ENCODE measurements at places on chromosomes 6 and 20. TPM values are rescaled to one million over a fixed set of nuclear protein-coding genes. Genes with fewer than 3 reads are reported as not detected.

- DNase-seq: no peak
These were observed 21.2 kb upstream of the HLA-DQA1 start for GRCh38 chr6:32615885-32616532.

GRCh38 chr6:84764332-84765049 lies at the start of gene TBX18:
TBX18 (minus strand) TSS chr6:84764598; CDS start chr6:84764181, 417 bp downstream.
- no peak for DNase-seq

LAMP5 gene
- not detected for total RNA-seq

GRCh38 chr20:4850960-4851359 lies 129.3 kb downstream of the PRND start:
- DNase-seq: no peak

MACROD2 gene
- not detected for total RNA-seq

GRCh38 chr6:6039946-6040509 lies 33.3 kb upstream of the NRN1 start:
- DNase-seq: no peak

WFDC8 gene
- total RNA-seq: not detected

DNA sequence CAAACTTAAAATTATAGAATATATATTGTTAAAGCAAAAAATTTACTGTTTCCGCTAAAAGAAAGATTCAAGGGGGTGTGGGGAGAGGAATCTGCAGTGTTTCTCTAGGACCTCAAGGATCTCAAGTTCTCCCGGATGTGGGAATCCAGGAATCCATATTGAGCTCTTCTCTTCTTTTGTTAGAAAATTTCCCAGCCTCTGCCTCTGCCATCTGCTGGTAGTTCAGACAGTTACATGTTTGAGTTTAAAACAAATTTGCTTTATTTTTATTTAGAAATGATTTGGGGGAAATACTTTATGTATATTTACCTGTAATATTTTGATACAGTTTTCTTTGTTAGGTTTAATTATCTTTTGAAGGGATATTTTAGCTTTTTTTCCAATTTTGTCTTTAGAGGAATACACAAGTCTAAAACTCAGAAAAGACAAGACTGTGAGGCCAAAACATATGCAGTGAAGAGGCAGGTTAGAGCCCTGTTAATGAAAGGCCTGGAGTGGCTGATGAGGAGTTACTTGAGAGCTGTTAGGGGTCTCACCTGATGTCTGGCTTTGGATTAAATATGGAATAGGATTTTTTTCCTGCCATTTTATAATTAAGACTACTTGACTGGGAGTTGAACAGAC lies 268.8 kb downstream of the ARID1B start:
- DNase-seq: no peak

ETV7 gene
- 6.9 TPM for total RNA-seq

HDGFL1 gene
- total RNA-seq: not detected

GRCh38 chr20:57465943-57466342 lies 59.0 kb downstream of the CTCFL start:
- DNase-seq: peak; percentile 23

OR2J3 gene
- total RNA-seq: not detected

DNA sequence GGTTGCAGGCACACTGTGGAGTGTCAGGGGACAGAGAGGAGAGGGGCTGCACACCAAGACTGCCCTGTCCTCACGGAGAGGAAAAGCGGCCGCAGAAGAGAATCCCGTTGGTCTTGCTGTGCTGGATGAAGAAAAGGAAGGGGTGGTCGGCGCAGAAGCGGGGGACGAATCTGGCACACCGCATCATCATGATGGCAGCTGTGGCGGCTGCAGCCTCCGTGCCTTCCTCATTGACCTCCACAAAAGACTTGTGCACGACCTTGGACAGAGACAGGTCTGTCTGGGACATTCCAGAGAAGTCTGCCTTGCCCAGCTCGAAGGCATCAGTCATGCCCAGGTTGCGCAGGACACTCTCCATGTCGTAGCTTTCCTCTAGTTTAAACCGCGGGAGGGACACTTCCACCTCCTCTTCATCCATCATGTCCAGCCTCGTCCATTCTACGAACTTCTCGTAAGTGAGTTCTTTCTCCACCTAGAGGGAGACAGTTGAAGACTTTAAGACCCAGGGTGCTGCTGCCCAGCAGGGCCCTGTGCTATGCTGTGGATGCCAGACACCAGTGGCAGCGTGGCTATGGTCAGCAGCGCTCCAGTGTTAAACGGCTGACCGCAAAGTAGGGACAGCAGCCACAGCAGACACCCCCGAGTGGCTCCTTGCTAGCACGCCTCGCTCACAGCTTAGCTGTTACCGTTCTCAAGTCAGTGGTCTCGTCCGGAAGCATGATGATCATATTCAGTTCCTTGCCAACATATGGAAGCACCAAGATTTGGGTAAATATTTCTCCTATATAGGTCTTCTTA lies 22.9 kb downstream of the SERPINB6 start:
- no peak for DNase-seq

DNA sequence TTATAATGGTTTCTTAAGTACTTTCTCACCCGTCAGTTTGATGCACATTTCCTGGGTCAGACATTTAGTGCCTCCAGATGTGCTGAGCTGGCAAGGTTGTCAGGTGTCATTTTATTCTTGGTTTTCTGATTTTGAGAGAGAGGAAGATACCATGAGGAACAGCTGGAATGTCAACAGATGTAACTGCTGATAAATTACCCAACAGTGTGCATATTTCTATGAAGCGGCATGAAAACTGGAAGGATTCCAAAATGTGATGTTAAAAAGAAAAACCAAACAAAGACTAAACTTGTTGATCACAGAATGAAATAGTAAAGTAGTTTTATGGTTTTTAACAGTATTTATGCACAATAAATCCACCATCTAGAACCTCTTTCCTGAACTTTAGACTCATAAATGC lies 447.3 kb downstream of the HDGFL1 start:
- no peak for DNase-seq

MYH7B gene
- 0.19 TPM for total RNA-seq

- DNase-seq: peak; percentile 32
These were observed 197.6 kb upstream of the PMEPA1 start for GRCh38 chr20:57907131-57908000.

MCM3 gene
- 108 TPM for total RNA-seq

DNA sequence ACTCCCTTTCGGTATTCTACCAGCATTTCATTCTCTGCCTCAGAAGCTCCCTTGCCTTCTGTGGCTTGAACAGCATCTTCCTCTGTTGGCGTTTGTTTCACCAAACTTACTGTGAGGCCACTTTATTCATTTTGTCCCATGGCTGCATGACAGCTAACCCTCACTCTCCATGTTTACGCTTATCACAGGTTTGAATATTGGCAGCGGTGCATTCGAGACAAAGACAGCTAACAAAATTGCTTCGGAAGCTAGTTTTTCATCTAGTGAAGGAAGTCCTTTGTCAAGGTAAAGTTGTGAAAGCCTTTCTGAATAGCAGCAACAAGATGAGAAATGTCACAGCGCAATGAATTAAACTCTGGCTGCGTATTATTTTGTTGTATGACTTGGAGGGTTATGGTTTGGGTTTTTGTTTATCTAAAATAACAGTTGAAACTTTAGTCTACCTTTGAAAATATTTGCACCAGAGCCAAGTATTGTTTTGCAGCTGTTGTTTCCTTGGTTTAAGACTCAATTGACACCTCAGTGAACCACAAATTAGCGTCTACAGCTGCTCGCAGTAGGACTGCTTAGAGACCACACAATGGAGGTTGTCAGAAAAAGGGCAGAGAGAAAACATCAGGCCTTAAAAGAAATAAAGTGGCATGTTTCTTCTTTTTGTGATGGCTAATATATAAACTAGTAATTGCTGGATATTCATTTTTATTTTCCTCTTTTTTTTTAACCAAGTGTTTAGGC lies 70.4 kb upstream of the XRN2 start:
- DNase-seq: no peak

DNA sequence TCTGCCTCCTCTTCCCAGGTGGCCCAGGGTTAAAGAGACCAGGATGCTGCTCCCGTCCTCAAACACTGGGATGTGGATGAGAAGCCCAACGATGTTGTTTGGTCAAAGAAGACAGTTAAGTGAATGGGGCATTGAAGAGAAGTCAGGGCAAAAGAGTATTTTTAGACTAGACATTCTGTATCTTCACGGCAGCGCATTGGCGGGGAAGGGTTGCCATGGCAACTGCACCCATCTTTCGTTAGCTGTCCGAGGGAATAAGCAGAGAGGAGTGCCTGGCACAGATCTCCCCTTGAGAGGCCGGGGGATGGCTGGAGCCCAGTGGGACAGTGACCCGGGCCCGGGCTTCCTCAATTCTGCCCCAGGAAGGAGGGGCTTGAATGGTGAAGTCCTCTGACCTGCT lies 56.4 kb upstream of the GPR31 start:
- no peak for DNase-seq

OPRL1 gene
- 0.20 TPM for total RNA-seq

NRN1 gene
- total RNA-seq: 0.95 TPM

TMEM239 gene
- not detected for total RNA-seq

DNA sequence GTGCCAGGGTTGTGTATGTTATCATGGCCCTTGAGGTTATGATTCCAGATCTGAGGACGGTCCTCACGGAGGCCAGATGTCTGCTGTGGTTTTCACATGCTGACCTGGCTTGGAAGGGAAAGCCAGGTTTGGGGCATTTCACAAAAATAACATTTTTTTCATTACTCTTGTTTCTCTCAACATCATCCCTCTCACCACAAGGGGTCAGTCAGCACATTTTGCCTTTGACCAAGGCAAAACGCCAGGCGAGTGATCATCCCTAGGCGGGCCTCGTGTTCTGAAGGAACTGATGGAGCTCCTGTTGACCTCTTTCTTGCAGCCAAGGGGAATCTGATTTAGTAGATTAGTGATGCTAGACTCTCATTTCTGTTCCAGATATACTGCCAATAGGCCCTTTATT lies 133.5 kb downstream of the TBC1D7 start:
- no peak for DNase-seq

DNA sequence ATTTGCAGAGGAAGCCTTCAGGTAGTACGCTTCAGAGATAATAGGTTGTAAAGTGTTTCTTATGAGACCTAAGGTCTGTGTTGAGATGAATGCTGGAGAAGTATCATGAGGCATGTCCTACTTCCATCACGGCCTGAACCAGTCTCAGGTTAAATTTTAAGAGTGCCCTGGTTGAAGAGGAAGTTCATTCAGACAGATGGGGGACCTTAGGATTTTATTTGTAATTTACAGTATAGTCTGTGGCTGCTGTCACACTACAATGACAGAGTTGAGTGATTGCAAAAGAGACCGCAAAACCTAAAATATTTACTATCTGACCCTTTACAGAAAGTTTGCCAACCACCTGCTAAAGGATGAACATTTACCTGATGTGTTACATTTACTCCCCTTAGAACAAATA lies 70.9 kb downstream of the UST start:
- no peak for DNase-seq

GRCh38 chr20:11469795-11470435 lies 447.8 kb upstream of the BTBD3 start:
- no peak for DNase-seq

OLIG3 gene
- total RNA-seq: not detected

SLC22A7 gene
- total RNA-seq: not detected

- DNase-seq: no peak
These were observed 220.8 kb upstream of the MARCKS start for GRCh38 chr6:113636357-113636824.

AHCY gene
- 61.3 TPM for total RNA-seq

DNA sequence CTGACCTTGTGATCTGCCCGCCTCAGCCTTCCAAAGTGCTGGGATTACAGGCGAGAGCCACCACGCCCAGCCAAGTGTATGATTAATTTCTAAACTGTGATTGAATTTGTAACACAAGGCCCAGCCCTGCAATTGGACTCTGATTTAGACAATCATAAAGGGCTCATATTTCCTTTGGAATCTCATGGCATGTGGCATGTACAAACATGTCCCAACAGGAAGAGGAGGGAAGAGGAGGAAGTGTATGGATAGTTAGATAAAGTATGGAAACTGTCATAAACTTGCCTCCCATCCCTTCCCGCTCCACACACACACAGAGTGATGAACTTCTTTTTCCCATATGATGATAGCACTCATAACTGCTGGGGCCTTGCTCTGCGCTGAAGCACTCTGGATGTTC lies 27.2 kb upstream of the QKI start:
- no peak for DNase-seq

PPP1R3D gene
- total RNA-seq: 10.2 TPM

GRCh38 chr6:44634321-44634720 lies 246.8 kb downstream of the CDC5L start:
- no peak for DNase-seq

BPIFB4 gene
- not detected for total RNA-seq

DNA sequence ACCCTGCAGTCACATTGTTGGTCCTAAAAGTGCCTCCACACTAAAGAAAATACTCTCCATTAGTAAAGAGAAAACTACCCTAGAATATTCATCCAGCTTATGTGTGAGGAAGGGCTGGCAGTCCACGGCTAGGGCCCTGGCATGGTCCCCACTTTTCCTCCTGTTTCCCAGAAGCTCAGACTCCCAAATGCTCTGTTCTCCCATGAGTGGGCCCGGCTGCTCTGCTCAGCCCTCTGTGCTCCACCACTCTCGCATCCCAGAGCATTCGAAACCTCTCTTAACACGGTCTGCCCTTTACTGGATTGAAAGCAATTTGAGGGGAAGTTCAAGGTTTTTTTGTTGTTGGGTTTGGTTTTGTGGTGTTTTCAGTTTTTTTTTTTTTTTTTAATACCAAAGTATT lies 61.8 kb downstream of the APCDD1L start:
- DNase-seq: no peak

- DNase-seq: no peak
These were observed 9.3 kb upstream of the TXNDC5 start for GRCh38 chr6:7919871-7920270.

DNA sequence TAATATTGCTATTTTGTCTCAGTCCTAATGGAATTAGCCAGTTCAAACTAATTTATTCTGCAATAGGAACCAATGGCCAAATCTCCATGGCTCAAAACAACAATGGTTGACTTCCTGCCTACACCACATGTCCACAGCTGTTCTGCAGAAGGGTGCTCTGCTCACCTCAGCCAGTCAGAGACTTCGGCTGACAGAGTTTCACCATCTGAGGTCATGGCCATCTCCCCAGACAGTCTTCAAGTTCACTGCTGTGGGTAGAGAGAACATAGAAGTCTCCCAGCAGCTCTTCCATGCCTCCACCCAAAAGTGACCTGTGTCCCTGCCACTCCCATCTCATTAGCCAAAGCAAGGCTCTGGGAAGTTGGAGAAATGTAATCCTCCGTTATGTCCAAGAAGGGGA lies 65.1 kb upstream of the FOXC1 start:
- no peak for DNase-seq

- DNase-seq: no peak
These were observed 64.0 kb downstream of the THBS2 start for GRCh38 chr6:169189686-169190085.

CLPSL2 gene
- total RNA-seq: not detected

DNA sequence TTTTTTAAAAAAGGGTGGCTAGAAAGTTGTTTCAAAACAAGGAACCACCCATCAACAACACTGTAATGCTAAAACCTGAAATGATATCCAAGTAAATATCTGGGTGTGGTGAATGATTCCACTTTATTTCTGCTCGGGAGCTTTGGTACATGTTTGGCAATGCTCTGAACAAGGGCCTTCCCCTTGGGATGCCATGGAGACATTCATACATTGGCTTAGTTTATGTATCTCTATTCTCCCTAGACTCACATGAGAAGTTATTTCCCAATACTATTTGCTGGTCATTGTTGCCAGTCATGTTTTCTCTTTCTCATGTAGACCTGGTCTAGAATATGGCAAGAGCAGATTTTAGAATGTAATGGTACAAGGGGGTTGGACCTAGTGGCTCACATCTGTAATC lies 22.9 kb downstream of the ADTRP start:
- DNase-seq: no peak

Measured in natural killer cell treated with Interleukin-12 subunit alpha and Interleukin-12 subunit beta and Interleukin-15 and Interleukin-18, amount 100 ng/mL, for 72 hours (primary cell).